ENCODE measurements at places on chromosomes 5 and 9.

DNA sequence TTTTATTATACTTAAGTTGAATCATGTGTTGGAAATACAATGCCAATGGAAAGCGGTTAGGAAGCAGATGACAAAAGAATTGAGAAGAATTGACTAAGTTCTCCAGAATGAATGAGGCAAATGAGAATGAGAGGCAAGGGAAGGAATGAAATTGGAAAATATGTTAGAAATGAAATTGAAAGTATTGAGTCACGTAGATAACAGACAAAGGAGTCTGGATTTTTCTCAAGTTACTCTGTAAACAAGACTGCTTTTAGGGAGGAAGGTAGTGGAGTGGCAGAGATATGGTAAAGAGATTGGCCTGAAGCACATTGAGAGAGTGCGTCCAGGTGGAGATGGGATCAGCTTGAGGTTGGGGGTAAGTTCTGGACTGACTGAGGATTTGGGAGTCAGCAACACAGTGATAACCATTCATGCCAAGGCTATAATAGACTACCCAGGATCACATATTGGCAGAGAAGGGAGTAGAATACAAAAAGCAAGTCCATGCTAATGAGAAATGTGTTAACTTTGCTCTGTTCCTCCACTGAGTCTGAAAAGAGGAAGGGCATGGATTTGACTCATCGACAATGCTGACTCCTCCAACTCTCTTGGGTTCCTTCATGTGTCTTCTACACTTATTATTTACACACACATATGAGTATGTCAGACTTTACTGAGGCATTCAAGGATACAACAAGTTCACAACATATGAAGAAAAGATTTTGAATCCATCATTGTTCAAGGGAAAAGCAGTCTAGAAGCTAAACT lies 814.2 kb upstream of the ZNF608 start:
- DNase-seq, result peak; percentile 81

DNA sequence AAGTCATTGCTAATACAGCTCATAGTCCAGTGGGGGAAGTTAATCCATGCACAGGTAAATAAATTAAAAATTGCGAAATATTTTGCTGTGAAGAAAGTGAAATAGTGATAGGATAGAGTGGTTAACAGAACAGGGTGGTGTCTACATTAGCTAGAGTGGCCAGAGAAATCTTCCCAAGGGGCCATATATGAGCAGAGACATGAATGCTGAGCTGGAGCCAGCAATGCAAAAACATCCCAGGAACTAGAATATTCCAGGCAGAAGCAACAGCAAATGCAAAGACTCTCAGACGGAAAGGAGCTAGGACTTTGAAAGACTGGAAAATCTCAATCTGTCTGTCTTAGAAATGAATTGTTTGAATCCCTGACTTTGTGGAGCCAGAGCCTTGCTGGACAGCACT lies 1221.6 kb downstream of the MAT2B start:
- no peak for DNase-seq

- DNase-seq, result peak; percentile 51
These were observed 70.0 kb upstream of the KLF4 start for GRCh38 chr9:107559494-107560086.

DNA sequence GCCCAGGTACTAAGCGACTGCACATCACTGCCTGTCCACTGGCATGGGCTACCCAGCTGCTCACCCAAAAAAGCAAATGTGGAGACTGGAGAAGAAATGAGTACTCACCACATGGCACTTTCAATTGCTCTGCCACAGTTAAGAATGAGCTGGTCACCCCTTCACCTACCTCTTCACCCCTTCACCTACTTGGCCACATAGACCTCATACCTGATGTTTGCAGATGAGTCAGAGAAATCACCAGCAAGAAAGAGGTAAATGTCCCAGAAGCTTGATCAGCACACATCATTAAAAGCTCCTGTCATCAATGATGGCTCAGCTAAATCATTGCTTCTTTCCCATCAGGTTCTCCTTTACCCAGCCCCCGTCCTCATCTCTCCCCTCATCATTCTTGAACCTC lies 7.6 kb upstream of the PRUNE2 start:
- no peak for DNase-seq

GRCh38 chr9:131236161-131236560 lies 40.1 kb downstream of the FAM78A start:
- no peak for DNase-seq

DNA sequence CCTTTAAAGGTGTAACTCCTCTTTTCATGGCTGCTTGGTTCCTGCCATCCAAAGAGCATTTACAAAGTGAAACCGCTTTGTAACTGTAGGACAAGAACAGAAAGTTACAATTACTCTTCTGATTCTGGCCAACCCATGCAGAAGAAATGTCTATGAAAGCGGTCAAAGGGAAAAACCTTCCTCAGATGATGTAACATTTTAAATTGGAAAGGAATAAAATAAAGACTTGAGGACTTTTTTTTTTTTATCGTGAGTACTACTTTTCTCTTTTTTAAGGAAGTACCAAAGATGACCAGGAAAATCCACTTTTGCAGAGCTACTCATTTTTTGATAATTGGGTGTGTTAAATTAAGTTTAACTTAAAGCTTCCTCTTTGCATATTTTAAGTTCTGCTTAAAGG lies 13.0 kb upstream of the C9orf72 start:
- DNase-seq, result no peak

DNA sequence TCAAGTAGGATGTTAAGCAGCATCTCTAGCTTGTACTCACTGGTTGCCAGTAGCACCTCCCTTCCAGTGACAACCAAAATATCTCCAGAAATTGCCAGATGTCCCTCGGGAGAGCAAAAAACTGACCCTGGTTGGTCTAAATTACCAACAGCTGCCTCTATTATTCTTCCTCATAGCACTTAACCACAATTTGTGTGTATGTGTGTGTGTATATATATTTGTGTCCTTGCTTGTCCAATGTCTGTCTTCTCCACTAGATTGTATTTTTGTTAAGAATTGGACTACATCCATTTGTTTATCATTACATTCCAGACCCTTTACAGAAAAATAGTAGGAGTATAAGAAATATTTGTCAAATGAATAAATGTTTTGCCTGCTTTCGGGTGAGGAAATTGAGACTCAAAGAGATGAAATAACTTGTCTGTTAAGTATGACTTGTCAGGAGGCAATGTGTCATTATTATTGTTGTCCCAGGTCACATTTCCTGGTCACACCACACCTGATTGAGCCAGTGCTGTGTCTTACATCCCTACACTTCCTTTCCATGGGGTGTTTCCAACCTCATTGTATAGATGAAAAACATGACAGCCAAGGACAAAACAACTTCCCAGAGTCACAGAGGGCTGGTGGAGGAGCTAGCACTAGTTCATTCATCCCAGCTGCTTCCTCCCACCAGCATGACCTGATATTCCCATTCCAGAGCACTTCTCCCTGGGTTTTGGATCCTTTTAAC lies 11.4 kb upstream of the GRPEL2 start:
- no peak for DNase-seq

GRCh38 chr5:137995077-137995748 lies 37.7 kb downstream of the FAM13B start:
- DNase-seq, result peak; percentile 42

- no peak for DNase-seq
These were observed 227.8 kb upstream of the DMAC1 start for GRCh38 chr9:8027351-8027750.

DNA sequence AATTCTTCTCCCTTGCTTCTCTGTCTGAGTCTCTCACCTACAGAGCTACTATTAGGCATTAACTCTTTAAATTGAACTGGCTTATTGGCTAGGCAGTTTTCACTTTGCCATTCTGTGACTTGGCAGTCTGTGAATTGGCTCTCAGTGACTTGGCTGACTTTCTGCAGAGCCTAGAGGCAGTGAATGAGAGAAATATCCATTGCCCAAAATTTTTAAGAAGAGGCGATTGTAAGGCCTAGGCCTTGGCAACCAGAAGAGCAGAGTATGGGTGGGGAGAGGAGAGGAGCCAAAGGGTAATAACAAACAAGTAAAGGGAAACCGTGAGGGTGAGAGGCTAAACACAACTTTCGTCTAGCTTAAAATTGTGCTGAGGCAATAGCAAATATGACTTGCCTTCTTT lies 176.7 kb downstream of the PRR16 start:
- DNase-seq, result no peak

DNA sequence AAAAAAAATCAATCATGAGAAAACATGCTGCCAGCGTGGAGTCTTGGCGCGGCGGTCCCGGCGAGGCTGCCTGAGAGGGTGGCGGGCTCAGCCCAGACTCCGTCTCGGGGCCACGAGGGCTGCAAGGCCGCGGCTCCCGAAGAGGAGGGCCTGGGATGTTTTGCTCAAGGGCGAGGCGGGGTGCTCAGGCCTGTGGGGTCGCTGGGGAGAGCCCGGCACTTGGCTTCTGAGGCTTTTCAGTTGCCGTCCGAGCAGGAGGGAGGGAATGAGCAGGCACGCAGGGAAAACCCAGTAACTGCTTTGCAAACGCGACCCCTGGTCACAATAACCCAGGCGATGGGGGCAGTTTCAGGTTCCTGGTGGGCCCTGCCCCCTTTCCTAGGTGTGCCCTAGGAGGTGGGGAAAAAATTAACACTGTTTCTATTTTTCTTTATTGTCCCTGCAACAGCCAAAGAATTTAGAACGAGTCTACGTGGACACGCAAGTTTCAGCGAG lies 3.2 kb upstream of the IRX2 start:
- DNase-seq, result no peak

All from amniotic epithelial cell (primary cell).